ENCODE measurements at places on chromosomes 2 and 18.
A peak's percentile ranks its signal among the peaks of the same experiment; 100 is the strongest.

GRCh38 chr2:140734992-140735391, 1395.8 kb downstream of the LRP1B start:
- no peak for DNase-seq

DNA sequence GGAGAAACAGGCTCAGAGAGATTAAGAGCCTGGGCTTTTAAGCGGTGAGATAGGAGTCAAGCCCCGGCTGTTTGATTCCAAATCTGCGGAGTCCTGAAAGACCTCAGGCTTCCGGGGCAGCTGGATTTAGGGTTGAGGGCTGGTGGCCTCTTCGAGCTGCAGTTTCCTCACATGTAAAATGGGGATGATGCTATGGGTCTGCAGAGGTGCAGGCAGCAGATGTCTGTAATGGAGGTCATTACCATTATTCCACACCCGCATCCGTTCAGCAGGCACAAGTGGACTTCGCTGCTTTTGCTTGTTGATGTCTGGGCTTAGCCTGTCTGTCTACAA, 175.6 kb upstream of the HS6ST1 start:
- DNase-seq: no peak

- no peak for DNase-seq
Observed at GRCh38 chr2:136121204-136121910, 3.4 kb upstream of the CXCR4 start.

DNA sequence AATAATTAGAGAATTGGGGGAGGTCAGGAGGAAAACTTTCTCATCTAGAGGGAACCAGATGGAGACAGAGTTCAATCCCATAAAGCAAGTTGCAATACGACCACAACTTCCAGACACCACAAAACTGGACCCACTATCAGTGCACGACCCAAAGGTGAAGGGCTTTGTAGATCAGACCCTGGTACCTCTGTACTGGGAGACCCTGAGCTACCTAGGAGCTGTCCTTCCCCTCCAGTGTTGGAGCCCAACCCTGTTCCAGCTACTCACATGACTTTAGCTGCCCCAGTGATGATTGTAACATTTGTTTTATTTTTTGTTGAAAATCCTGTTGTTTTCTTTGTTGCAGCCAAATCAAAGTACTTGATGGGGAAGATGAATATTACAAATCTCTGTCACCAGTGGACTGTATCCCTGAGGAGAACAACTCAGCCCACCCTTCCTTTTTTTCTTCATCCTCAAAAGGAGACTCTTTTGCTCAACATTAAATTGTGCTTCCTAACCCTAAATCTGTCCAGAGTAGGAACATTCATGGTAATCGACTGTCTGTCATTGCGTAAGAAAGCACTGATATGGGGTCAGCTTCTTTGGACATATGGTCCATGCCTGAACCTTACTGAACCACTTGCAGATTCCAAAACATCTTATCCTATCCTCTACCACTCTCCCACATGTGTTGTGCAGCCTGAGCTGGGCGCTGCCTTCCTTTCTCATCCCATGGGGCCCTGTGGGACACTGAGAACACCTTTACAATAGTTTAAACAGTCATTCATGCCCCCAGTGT, 62.3 kb upstream of the SP5 start:
- DNase-seq: no peak

- DNase-seq: peak; percentile 57
Observed at GRCh38 chr2:152443771-152444170, 108.8 kb downstream of the FMNL2 start.

GRCh38 chr2:40244251-40244650, 207.6 kb downstream of the SLC8A1 start:
- DNase-seq: no peak

DNA sequence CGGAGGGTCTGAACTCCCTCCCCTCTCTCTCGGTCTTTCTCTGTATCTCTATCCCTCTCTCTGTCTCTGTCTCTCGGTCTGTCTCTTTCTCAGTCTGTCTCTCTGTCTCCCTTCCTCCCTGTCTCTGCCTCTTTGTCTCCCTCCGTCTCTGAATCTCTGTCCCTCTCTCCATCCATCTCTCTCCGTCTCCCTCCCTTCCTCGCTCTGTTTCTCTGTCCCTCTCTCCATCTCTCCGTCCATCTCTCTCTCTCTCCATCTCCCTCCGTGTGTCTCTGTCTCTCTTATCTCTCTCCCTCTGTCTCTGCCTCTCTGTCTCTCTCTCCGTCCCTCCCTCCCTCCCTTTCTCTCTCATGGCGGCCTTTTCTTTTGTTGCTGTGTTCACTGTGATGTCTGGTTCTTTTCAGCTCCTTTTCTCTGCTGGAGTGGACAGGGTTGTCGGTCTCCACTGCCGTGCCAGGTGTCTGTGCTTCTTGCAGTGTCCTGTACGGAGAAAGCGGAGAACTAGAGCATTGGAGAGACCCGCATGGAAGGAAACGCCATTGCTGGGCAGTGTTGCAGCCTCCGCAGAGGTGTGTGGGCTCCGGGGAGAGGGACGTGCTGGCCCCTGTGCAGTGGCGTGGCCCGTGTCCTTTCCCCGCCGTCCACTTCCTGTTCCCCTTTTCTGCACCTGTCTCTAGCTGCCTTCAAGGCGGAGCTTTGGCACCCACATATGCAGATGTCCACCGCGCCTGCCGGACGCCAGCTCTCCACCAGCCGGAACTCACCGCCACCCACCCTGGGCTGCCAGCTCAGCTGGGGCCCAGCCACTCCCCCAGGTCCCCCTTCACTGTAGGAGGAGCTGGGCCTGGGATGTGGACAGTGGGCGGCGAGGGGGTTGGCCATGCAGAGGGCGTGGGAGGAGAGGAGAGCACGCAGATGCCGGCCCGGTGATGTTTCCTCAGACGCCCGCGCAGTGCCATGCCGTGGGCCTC, 113.1 kb downstream of the NFATC1 start:
- no peak for DNase-seq

DNA sequence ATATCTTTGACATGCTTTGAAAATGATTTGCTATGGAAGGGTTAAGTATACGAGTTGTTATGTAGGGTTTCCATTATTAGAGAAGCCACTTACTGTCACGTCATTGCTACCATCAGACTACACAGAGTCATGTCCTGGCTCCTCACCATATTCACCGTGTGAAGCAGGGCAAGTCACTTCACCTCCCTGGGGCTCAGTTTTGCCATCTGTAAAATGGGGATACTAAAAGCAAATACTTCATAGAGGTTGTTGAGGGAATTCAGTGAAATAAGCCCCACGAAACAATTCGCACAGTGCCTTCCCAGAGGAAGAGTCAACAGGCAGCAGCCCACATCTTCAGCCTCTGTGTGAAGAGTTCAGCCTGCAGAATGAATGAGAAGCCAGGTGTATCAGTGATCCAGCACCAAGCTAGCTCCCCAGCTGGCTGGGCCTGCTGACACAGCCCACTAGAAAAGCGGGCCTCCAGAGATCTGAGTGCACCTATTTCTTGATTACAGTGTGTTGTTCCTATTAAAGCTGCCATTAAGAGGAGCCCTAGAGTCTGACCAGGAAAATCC, 3.4 kb downstream of the DIPK1C start:
- DNase-seq: no peak

DNA sequence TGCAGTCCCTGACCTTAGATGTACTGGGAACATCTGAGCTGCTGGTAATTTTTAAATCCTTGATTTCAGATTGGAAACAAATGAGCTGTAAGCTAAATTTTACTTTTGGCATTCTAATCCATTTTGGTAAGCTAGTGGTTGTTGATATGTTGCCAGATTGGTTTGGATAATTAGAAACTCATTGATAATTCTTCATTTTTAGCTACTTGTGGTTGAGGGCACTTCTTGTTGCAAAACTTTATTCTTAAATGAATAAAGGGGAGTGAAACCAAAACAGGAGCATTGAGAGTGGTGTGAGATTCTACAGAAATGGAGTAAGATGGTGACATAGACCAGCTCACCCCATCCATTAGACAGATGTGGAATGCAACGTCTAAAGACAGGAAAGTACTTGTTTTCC, 64.5 kb downstream of the ITGB1BP1 start:
- DNase-seq: no peak

DNA sequence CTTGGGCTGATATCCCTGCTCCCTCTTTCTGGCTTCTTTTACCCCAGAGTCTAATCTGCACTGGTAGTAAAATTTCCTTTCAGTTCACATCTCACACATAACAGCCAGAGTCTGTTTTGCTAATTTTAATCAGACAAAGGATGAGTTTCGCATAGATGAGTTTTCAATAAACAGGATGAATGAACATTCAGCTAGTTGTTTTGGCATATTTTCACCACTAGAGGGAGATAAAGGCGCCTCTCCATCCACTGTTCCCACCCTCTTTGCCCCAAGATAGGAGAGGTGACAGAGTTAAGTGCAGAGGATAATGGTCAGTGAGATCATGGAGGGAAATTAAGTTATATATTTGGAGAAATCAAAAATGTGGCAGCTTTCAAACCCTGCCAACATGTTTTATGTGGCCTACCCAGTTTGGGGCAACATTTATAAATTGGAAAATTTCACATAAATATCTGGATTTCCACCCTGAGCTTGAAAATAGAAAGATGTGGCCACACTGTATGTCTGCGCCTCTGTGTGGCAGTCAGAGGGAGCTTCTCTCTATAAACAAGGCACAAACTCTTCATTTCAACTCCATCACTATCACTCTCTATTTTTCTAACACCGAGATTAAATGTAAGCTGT, 48.5 kb upstream of the DTNA start:
- no peak for DNase-seq

DNA sequence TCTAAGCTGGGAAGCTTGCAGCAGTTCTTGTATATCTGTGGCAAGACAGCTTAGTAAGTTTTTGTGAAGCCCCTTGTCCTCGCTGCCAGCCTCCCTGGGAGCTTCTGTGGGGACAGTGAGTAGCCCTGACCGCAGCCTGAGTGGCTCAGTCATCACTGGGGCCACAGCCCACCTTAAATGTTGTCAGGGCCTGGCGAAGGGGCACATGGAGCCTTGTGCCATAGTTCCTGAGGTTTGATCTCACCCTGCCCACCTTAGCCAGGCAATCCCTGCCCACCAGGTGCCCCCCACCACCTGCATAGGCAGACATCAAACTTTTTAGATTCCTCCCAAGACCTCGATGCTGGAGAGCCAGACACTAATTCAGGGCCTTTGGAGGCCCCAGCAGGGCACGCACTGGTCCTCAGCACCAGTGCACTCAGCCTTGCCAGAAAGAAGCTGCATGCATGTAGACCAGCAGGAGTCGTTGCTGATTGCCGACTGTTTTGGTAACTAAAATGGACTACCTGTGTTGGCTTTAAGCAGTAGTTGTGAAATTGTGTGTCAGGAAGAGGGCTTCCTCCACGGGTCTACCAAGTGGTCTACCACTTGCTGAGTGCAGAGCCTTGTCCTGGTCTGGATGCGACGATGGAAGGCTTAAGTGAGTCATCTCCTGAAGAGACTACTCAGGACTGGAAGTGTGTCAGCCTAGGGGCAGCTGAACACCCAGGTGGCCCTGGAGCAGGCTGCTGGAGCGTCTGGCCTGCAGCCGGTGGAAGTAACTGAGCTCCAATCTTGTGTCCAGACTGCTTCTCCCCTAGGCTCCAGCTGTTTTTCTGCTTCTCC, 233.1 kb downstream of the SEPTIN10 start:
- DNase-seq: no peak

DNA sequence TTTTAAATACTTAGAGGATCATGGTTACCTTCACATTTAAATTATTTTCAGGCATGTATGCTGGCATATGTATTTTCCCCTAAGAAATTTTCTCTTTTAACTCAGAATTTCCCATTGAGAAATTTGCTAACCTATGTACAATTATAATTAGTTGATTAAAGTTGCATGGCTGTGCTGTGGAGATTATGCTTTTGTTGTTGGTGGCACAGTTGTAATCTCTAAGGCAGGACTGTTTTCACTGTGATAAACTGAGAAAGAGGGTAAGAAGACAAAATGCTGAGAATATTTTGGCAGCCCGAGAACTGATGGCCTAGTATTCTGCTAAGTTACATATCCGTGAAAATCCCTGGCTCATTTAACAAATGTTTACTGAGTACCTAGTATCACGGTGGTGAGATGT, 1.4 kb downstream of the VRK2 start:
- DNase-seq: no peak

DNA sequence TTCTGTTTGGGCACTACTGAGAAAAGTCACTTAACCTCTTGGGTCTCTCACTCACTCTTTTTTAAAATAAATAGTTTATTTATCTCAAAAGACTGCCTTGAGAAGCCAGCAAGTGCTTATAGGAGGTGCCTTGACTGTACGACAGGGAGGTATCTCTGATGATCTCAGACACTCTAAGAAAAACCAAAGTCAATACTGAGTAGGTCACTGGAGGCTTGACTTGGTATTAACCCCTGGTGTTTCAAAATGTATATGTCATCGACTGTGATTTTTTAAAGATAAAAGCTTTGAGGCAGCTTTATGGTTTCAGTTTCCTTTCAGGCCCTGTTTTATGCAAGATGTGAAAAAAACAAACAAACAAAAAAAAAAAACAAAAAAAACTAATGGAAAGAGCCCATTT, 33.7 kb downstream of the MREG start:
- DNase-seq: no peak

DNA sequence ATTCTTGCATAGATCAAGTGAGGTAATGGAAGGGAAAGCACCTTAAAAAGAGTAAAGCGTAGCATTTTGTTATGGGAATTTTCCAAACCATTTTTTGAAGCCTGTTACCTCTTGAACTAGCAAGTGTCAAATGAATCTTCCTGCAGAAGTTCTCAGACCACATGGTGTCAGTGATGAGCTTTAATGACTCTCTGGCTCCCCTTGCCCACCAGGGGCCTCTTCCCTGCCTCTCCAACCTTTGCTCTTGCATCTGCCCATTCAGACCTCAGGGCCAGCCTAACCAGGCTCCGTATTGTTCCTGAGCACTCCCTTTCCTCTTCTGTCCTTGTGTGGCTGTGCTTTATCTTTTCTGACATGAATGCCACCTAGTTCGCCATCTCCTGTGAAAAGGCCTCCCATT, 155.9 kb downstream of the DIS3L2 start:
- no peak for DNase-seq

- no peak for DNase-seq
Observed at GRCh38 chr2:16523711-16524110, 141.9 kb downstream of the CYRIA start.

GRCh38 chr2:238697193-238698071, 150.5 kb upstream of the TWIST2 start:
- no peak for DNase-seq

Data from Right ventricle myocardium superior (tissue), 1 donor.